ENCODE measurements at places on chromosomes 5 and 9.

DNA sequence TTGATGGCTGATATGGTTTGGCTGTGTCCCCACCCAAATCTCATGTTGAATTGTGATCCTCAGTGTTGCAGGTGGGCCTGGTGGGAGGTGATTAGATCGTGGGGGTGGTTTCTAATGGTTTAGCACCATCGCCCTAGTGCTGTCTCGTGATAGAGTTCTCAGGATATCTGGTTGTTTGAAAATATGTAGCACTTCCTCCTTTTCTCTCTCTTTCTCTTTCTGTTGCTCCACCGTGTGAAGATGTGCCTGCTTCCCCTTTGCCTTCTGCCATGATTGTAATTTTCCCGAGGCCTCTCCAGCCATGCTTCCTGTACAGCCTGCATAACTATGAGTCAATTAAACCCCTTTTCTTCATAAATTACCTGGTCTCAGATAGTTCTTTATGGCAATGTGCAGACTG lies 111.6 kb downstream of the SREK1 start:
- no peak for DNase-seq

GRCh38 chr5:82222597-82223574 lies 55.3 kb downstream of the RPS23 start:
- no peak for DNase-seq

GRCh38 chr9:10674586-10674985 lies 61.8 kb upstream of the PTPRD start:
- DNase-seq, result no peak

DNA sequence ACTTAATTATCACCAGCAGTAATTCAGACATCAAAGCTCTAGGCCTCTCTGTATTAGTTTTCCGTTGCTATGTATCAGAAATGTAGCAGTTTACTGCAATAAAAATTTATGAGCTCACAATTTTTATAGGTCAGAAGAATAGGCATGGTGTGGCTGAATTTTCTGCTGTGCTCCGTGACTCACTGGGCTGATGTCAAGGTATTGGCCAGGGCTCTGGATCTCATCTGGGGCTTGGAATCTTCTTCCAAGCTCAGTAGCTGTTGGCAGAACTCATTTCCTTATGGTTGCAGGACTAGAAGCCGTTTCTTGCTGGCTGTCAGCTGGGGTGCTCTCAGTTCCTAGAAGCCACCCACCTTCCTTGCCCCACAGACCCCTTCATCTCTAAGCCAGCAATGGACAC lies 66.3 kb downstream of the PSAT1 start:
- no peak for DNase-seq

DNA sequence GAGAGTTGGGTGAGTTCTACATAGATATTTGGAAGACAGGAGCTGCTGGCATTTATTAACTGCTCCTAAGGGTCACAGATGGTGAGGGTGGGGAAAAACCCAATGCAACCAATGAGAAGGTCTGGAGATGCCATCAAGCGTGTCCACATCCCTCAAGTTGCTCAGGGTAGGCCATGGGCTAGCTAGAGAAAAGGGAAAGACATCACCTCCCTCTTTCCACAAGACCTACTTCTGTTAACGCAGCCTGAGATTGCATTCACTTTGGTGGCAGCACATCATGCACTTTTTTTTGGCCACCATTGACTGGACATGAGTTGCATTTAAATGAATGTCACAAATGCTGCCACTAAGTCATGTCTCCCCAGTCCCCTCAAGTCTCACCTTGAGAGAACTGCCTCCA lies 71.4 kb downstream of the ARHGEF37 start:
- DNase-seq, result no peak

DNA sequence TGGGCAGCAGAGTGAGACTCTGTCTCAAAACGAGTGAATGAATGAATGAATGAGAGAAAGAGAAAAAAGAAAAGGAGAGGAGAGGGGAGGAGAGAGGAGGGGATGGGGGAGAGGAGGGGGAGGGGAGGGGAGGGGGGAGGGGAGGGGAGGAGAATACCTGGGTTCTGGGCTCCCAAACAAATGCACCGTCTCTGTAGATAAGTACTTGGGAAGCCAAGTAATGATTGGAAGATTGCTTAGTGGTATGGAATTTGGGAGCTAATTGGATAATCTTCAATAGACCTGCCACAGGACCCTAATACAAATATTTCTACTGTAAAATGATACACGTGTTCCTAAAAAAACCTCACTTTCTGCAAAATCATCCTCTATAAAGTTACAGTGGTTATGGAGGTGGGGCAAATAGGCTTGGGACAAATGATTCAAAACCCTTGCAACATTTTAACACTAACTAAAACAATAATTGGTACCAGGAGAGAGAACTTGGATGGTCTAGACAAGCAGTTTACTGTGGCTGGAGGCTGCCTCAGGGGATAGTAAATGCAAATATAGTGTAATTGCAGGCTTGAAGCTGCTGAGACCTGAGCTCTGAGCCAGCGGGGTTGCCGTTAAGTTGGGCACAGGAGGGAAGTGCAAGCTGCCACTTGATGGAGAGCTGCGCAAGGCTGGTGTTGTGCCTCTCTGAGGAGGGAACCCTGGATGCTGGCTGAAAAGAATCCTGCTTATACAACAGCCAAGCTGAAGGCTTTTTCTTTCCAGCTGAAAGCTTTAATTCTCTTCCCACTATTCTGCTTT lies 3.5 kb downstream of the HEMGN start:
- no peak for DNase-seq

- no peak for DNase-seq
These were observed 418.5 kb upstream of the RORB start for GRCh38 chr9:74078647-74079046.

- DNase-seq, result no peak
These were observed 194.3 kb downstream of the SMARCA2 start for GRCh38 chr9:2209400-2209799.

DNA sequence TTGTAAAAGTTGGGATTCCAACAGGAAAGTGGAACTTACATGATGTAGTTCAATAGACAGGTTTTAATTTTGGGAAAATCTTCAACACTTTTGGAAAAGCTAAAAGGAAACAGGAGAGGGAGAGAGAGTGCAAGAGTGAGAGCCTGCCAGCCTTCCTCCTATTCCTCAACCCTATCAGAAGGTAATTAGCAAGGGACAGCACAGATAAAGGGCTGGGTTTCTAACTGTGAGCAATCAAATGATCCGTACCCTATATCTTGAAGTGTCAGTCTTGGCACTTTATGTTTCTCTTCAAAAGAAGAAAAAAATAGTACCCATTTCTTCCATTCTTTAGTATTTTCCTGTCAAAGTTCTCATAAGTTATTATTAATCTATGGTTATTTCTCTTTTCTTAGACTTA lies 79.4 kb downstream of the FER start:
- DNase-seq, result no peak

DNA sequence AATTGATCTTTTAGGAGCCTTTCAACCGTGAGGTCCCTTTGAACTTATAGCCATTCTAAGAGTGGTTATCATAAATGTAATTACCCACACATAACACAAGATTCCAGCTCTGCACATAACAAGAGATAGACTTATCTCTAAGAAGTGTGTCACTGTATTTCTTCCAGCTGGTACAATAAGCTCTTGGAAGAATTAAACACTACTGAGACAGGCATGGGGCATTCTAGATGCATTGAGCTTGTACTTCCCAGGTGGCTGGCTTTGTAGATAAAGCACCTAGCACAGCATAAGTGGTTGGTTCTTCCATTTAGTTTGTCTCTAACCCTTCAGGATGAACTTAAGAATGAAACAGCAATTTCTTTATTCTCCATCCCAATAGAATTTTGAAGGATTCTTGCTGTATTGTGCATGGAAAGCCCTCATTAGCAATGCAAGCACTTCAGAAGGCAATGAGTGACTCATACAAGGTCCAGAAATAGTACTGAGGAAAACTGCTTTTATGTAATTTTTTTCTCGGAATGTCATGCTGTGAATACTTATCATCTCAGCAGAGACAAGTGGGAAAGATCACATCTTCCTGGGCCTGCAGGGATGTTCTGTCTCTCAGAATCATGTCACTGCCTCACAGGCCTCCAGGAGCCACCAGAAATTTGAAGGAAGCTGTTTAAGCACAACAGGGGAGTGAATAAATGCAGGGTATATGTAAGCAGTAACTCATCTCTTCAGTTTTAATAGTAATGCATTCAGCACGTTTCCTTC lies 91.1 kb upstream of the CD180 start:
- no peak for DNase-seq

- DNase-seq, result no peak
These were observed 298.6 kb downstream of the PARP8 start for GRCh38 chr5:50964746-50965653.

DNA sequence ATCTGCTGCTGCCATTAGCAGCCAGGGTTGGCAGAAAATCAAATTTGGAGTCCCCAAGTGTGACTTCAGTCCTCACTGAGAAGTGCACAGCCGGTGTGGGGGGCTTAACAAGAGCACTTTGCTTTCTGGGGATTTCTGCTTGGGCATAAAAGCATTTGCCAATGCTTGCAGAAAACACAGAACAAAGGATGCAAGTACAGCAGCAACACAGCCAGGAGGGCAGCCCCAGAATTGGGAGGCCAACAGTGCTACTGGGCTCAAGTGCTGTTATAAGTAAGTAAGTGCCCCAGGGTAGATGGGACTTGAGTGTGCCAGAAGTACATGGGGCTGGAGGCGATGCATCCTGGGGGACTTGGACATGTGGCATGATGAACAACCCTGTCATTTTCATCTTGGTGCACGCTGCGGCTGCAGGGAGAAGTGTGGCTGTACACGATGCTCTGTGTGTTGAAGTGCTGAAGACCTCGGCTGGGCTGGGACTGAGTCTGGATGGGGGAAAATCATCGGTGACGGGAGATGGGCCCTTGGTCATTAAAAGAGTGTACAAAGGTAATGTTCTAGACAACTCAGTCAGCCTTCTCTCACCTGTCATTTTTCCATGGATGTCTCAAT lies 73.3 kb downstream of the GOLPH3 start:
- no peak for DNase-seq

DNA sequence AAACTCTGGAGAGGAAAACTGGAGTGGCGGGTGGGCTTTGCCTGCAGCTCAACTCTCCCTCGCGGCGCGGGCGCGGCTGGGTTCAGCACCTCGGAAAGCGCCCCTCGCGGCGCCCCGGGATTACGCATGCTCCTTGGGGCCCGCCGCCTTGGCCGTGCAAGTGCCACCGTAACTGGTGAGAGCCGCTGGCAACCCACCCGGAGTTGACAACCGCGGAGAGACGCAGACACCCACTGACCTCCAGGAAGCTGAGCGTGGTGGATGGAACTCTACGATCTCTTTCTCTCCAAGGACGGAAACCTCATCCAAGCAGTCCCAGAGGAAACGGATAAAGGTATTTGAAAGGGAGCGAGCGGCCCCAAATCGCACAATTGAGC lies 194 bp upstream of the RXFP3 start:
- DNase-seq, result peak; percentile 73

DNA sequence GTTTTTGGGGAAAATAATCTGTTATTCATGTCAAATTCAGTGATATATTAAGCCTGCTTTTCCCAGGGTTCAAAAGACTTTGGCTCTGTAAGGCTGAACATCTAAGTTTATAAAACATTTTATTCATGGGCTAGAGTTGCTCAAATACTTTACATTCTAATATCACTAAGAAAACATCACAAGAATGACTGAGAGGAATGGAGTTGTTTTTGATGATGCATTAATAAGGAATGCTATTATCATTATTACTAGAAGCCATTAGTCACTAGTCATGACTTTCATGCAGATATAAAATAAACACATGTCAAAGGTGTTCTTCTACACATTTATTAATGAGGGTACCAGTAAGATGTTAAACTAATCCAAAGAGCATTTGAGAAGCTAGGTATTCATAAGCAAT lies 185.5 kb upstream of the KCNN2 start:
- DNase-seq, result no peak

GRCh38 chr9:70046274-70047070 lies 2.8 kb downstream of the MAMDC2 start:
- DNase-seq, result no peak

DNA sequence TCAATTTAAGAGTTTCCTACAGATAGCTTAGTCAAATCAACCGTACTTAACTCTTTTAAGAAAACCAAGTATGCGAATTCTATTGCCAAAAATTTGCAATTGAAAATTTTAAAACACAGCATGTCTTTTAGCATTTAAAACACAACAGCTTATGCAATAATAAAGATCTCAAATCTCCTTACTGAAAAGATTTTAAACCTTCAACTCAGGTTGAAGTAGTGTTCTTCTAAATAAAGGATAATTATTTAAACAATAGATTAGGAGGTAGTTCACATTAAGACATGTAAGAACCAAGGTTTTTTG lies 5.5 kb downstream of the NR3C1 start:
- no peak for DNase-seq

- no peak for DNase-seq
These were observed 271.3 kb downstream of the ARHGAP26 start for GRCh38 chr5:143041461-143041860.

DNA sequence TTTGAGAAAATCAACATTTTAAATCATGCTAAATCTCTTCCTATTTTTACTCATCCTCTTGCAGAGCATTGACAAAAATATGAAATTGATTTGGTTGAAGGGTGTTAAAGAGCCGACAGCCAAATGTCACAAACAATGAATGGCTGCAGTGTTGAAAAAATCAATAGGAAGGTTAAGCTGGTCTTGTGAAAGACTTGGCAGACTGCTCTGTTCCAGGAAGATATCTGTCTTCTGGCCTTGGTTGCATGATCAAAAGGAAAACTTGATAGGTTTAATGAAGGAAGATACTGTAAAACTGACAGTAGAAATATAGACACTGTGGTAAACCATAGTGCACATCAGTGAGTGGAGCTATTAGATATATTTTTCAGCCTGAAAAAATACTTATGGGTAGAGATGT lies 103.6 kb downstream of the PBX3 start:
- no peak for DNase-seq

GRCh38 chr9:71752928-71753327 lies 15.4 kb downstream of the CEMIP2 start:
- no peak for DNase-seq

DNA sequence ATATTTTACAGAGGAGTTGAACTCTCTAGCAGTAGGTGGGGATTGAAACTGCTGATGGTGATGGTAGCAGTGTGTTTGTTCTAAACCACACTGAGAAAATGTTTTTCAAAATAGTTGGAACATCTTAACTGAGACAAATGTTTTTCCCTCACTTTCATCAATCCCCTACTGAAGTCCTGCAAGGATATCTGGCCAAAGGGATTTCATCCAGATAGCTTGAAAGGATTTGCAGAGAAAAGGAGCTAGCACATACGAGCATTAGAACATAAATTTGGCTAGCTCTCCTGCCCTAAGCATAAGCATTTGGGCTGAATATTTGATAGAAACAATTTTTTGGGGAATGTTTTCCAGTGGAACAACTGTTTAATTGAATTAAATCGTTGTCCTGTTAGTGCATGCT lies 153.9 kb downstream of the CDH9 start:
- DNase-seq, result no peak

Measured in activated effector memory CD4-positive, alpha-beta T cell treated with anti-CD3 and anti-CD28 coated beads, Interleukin-2, amount 50 U/mL, for 16 hours (primary cell).